ENCODE measurements at places on chromosomes 5 and 9.

DNA sequence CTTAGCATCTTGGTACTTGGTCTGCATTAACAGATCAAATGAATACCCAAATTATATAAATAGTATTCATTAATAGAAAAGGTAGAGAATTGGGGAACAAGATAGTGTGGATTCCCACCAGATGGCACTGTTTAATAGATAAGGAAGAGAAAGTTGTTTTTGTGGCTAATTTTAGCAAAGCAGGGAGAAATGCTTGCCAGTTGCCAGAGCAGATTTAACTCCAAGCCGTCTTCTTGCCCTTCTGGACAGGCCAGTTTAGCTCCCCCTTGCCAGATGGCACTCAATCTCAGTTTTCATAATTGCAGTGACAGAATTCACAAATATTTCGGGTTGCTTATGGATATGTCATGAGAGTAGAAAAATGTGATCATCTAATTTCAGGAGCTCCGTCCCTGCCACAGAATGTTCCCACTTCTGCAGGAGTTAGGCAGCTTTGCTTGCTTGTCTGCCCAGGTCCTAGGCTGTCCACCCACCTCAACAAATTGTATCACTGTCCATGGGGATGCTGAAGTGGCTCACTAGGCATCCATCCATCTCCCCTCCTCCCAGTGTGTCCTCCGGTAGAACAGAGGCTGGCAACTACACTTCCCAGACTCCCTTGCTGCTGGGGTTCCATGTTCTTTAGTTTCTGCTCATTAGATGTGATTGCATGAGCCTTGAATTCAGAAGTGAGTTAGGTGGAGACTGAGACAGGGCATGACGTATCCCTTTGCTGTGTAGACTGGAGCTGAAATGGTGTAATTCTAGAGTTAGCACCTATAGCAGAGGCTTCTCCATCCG, 11.8 kb upstream of the HEXB start:
- peak; percentile 19 for DNase-seq

GRCh38 chr5:133257977-133258376, 206.2 kb downstream of the HSPA4 start:
- no peak for DNase-seq

DNA sequence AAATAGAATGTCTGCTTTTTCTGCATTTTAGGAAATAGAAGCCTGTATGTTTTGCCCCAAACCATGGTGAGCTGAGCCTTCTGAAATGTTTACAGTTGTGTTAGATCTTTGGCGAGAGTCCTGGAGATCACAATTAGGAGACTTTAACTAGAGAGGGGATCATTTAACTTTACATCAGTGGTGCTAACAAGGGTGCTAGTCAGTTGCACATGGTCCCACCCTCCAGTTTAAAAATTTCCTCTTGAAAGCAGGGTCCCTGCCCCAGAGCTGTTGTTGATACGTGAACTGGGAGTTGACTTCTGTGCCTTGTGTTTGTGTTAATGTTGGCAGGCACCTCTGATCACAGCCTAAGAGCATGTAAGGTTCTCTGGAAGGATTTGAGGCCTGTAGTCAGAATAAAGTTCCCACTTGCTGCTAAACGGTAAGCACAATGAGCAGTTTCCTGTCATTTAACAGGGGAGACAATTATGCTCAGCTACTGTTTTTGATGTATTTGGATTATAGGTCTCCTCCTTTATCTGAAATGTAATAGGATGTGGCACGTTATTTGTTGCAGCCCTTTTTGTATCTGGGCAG, 43.7 kb downstream of the RASGRF2 start:
- no peak for DNase-seq

- DNase-seq: no peak
These were observed 677.0 kb upstream of the WWC1 start for GRCh38 chr5:167614294-167615021.

GRCh38 chr5:89087551-89088318, 204.8 kb upstream of the MEF2C start:
- DNase-seq: no peak

DNA sequence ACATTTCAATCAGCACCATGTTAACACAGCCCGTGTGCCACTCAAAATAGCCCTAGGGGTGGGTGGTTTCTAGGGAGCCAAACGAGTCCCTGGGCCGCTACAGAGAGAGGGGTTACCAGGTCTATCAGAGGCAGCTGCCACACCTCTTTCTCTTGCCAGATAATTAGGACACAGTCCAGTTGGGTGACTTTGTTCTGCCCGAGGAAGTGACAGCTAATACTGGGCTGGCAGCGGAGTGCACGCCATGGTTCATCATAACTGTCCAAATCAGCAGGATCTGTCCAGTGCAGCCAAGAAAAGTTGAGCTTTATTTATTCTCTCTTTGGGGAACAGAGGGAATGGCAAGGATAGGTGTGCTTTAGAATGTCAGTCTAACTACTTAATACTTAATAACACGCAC, 583.8 kb downstream of the BRINP1 start:
- DNase-seq: peak; percentile 64

DNA sequence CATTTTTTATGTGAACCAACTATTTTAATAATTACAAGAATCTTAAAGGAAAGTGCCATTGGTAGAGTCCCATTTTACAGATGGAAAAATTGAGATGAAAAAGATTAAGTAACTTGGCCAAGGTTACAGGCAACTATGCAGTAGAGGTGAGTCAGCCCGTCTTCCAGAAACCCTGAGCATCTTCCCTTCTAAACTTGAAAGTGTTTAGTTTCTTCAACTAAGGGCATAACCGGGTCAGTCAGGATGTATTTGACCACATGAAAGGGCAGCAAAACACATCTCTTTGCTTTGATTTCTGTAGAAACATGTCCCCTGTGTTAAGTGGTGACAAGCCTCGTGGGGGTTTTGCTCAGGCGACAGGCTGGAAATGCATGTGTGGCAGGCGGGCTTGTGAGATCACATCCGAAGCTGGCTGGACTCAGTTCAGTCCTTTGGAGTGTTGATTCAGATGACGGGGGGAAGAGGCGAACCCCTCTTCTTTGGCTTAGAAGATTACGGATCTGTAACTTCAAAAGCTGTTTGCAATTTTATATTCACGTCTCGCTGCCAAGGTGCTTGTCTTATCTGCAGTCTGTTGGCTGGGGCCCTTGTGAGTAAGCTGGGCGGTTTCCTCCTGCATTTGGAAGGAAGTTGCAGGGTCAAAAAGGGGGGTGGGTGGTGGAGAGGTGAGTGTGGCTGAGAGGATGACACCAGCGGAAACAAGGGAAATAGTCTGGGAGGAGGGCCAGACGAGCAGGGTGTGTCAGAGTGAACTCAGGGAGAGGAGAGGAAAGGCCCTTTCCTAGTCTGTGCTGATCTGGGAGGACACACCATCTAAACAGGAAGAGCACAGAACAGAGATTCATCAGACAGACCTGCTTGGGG, 78.9 kb upstream of the RPS23 start:
- no peak for DNase-seq

DNA sequence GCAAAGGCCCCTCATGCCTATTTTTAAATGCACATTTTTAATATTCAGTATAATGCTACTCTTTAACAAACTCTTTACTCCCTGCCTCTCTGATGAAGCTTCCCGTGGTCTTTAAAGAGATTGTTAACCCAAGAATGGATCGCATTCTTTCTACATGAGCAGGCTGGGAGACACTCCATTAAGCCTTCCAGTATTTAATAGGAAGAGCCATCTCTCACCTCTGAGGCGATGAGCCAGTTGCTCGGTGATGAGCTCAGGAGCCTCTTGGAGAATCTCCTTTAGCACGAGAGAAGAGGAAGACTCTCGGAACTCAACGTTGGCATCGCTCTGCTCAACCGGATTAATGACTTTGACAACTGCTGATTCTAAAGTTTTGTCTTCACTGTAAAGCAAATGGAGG, 59.6 kb downstream of the PRUNE2 start:
- DNase-seq: no peak

DNA sequence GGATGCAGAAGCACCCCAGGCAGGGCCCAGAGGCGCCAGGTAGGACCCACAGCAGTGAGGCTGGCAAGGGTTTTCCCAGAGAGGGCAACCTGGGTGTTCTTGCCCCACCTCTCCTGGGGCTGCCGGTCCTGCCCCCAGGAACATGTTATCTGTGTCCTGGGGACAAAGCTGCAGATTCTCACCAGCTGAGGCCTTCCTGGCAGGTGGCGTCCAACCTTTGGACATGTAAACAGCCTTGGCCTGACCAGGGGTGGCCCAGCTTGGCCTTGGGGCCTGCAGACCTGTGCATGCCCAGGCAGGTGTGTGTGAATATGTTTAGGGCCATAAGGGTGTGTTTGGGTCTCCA, 101.8 kb upstream of the LARP1 start:
- no peak for DNase-seq

GRCh38 chr5:96933764-96934707, 1.8 kb upstream of the LNPEP start:
- DNase-seq: peak; percentile 50

GRCh38 chr5:33315189-33315588, 125.6 kb upstream of the TARS1 start:
- DNase-seq: no peak

DNA sequence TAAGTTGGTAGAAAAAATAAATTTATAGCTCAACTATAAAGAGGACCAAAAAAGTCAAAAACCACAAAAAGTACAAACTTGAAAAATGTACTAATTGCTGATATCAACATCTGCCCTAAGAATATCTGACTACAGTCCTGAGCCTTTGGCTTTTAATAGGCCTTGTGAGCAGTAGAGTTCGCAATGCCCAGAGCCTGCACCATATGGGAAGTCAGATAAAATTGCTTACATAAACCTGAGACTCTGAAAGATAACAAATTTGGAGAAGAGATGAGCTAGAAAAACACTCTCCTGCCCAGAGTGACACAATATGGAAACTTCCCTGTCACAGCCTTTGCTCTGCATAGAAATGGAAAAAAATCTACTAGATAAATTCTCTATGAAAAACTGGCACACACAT, 368.0 kb upstream of the GRIN3A start:
- DNase-seq: no peak

DNA sequence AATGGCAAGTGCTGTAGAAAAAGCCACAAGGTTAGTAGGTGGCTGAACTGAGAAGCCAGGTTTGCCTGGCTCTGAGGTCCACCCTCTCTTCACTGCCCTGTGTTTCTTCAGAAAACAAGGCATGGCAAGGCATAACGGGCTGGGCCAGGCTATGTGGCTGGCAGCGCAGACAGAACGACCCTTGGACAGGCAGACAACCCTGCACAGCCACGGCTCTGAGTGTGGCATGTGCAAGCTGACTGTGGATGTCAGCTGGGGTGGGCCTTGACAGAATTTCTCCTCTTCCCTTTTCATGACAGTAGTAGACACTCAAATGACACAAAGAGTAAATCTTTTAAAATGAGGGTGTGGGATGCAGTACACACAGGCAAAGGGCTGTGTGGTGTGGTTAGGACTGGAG, 81.7 kb downstream of the MACROH2A1 start:
- no peak for DNase-seq

DNA sequence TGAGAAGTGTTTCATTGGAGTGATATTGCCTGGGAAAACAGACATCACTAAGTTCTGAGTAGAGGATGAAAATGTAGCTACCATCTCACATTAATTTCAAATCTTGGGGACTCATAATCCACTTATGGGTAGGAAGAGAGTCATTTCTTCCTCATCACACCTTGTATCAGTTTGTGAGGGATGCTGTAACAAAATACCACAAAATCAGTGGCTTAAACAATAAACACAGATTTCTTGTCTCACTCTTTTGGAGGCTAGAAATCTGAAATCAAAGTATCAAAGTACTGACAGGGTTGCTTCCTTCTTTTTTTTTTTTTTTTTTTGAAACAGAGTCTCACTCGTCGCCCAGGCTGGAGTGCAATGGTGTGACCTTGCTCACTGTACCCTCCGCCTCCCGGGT, 3.4 kb downstream of the CARD6 start:
- DNase-seq: no peak

DNA sequence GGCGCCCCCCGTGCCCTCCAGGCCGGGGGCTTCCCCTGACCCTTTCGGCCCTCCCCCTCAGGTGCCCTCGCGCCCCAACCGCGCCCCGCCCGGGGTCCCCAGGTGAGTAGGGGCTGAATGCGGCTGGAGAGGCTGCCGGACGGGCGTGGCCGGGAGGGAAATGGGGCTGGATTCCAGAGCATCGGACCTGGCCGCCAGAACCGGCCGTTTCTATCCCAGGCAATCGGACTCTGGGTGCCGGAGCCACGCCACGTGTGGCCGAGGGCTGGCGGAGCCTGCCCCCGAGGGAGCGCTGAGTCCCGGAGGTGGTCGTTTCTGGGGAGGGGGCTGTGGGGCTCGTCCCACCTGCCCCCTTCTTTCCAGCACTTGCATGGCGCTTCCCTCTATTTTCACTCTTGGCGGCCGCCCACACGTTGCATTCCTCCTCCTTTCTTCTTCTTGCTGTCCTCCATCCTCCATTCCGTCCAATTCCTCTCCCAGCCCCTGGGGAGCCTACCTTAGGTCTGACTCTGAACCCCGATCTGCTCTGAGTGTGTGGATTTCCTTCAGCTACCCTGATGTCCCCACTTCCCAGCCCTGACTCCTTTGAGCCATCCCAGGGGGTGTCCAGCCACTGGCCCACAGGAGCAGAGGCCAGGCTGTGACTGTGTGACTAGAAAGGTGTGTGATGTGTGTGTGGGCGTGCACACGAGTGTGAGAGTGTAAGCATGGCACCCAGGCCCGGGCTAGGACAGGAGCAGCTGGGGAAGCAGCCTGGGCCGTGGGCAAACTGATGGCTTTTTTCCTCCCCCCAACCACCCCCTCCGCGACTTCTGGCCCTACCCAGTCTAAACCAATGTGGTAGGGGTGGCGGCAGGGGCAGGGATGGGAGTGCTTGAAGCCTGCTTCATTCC, 24.7 kb downstream of the GOLGA2 start:
- DNase-seq: no peak

DNA sequence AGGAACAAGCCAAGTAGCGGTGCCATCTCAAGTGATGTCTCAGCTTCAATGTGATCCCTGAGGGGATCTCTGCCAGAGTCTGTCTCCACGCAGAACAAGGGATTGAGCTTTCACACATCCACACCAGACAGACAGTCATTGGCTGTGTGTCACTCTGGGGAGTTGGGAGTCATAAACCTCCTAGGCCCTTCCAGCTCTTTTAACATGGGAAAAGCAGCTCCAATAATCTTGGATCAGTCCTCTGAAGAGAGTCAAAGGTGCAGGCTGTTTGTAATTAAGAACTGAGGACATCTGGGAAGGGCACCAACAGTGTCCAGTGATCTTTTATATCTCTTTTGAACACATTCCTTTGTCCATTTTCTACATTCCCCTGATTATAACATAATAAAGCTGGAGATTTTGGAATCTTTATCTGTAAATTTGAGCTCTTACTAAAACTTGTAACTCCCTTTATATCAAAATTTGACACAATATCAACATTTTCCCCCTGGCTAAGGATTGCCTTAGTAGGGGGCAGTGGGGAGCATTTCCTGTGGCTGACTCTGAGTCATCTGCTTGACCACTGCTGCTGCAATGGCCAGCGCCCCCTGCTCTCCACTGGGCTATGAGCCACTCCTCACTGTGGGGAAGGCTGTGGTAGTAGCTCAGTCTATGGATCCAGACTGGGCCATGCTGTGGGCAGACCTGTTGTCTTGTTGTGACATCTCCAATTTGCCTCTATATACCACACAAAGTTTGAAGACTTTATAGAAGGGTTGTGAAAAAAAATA, 284.4 kb downstream of the OSTF1 start:
- DNase-seq: no peak

DNA sequence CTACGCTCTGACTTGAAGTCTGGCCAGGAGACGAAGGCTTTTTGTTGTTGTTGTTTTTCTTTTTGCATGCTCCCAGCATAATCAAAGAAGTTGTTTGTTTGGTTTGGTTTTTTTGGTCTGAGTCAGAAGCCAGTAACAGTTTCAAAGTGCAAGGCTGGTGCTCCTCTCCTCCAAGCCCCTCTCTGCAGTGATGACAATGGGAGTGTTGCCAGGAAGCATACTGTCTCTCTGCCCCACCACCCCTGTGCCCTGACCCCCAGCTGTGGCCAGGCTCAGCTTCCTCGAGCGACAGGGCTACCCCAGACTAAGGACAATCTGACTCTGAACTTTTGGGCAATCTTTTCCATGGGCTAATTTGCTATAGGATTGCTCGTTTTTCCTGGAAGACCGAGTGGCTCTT, 173.8 kb upstream of the PITX1 start:
- no peak for DNase-seq
